CD4-positive, alpha-beta T cell treated with Interleukin-12 subunit alpha and Interleukin-12 subunit beta, for 1 hour (primary cell): ENCODE measurements at places on chromosomes 12 and 14.
A peak's percentile ranks its signal among the peaks of the same experiment; 100 is the strongest.

- DNase-seq: no peak
These were observed 20.6 kb upstream of the SPATA7 start for GRCh38 chr14:88364710-88365413.

DNA sequence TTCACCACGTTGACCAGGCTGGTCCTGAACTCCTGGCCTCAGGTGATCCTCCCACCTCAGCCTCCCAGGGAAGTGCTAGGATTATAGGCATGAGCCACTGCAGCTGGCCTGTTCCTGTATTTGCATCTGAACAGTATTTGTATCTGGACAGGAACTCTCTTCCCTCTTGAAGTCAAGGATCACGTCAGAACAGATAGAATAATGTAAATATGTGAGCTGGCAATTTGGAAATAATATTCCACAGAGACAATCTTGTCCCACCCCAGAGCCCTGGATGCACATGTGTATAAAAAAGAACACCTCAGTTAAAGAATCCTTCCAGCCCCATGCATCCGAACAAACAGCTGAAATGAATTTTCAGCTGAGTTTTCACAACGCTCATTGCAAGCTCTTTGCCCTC, 118.3 kb downstream of the VEZT start:
- no peak for DNase-seq

GRCh38 chr14:28831126-28831525, 64.5 kb downstream of the FOXG1 start:
- DNase-seq: no peak

DNA sequence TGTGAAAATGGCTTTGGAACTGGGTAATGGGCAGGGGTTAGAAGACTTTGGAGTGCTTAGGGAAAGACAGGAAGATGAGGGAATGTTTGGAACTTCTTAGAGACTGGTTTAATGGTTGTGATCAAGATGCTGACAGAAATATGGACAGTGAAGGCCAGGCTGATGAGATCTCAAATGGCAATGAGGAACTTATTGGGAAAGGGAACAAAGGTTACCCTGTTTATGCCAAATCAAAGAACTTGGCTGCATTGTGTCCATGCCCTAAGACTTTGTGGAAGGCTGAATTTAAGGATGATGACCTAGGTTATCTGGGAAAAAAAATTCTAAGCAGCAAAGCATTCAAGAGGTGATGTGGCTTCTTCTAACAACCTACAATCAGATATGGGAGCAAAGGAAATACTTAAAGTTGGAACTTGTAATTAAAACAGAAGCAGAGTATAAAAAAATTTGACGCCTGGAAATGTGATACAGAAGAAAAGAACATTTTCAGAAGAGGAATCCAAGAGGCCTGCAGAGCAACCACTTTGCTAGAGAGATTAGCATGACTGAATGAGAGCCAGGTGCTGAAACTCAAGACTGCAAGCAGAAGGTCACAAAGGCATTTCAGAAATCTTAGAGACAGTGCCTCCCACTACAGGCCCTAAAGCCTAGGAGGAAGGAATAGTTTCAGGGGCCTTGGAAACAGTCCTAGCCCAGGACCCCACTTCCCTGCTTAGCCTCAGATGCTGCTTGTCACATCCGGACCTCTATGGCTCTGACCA, 65.6 kb upstream of the FLRT2 start:
- no peak for DNase-seq

DNA sequence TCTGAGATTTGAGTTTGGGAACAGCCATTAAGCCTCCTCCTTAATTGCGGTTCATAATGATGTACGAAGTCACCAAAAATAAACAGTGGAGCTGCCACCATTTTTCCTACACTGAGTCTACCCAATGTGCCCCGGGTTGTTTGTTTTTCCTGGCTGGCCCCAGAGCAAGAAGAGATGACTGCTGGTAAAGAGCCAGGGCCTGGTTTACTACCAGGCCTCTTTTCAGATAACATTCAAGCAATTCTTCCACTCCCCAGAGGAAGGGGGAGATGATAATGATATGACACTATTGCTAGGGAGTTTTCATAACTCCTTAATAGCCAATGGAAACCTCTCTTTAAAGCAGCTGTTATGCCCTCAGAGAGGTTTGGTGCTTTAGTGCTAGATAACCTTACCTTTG, 42.3 kb downstream of the BRAP start:
- DNase-seq: no peak

DNA sequence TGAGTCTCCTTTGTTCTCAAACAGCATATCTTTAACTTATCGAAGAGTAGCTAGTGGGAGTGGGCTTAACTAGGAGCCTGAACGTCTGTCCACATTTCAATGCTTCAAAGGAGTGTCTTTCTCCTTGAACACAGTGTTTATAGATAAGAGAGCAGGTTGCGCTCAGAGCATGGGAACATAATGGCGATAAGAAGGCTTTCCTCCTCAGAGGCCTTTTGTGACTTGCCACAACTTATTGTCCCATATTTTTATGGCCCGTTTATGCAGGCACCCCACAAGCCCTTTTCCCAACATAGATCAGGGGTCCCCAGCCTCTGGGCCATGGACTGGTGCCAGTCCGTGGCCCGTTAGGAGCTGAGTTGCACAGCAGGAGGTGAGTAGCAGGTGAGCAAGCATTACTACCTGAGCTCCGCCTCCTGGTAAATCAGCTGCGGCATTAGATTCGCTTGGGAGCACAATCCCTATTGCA, 2.6 kb upstream of the DDX47 start:
- DNase-seq: no peak

GRCh38 chr14:21015312-21015711, 9.5 kb downstream of the NDRG2 start:
- DNase-seq: no peak

DNA sequence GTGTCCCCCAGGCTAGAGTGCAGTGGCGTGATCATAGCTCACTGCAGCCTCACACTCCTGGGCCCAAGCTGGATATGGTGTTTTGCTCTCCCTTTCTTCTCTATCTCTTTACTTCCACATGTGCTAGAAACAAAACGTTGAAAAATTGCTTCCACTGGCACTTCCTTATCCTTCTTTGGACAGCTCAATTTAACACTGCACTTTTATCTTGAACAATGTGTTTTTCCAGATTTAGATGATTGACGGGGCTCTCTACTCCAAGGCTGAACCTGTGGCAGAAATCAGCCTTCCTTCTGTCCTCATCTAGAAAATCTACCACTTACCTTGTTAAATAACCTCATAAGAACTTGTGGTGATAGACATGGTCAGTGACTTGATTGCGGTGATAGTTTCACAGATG, 165.1 kb downstream of the DAD1 start:
- DNase-seq: no peak

DNA sequence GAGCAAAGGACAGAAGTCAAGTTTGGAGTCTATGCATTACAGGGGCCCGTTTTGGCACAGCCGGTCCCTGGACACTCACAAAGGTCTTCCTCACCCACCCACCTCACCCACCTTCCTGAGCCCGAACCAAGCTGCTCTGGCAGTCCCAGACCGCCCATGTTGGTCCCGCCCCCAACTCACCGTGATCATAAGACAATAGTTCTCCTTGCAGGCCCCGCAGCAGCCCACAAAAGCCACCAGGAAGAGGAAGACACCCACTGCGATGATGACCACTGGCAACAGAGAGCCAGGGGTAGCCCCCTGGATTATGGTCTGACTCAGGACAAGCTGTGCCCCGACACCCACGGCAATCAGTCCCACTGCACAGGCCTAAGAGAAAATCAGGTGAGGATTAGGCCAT, 1.8 kb downstream of the CD63 start:
- DNase-seq: no peak

DNA sequence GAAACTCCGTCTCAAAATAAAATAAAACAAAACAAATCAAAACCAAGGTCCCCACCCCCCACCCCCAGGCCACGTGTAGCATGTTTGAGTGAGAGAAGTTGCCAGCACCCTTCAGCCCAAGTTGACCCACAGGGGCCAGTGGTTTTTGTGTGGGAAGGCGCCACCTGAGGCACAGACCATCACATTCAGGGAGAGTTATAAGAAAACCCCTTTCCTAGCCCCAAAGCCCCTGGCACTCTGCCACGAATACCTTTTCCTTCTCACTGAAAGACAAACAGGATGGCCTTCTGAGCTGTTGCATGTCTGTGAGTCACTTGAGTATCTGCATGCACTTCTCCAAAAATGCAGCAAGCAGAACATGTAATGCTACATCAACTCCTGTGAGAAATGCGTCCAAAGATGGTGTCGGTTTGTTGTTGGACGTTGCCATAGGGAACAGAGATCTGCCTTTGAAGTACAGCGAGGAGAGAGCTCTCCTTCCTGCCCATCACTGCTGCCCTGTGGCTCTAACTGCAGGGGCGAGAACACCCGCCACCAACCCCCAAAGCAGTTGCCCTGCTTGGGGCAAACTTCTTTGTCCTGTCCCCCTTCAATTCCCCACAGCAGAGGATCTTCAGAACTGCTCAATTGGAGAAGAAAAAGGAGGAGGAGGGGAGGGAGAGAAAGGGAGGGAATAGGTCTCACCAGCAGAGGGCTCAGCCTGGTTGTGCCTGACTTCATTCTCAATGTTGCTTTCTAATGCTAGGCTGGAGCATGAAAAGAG, 2.7 kb upstream of the TRAF3 start:
- DNase-seq: peak; percentile 77

- DNase-seq: no peak
These were observed 77.7 kb downstream of the NTS start for GRCh38 chr12:85951823-85952222.

GRCh38 chr14:21205678-21206581, 50.1 kb upstream of the OR5AU1 start:
- DNase-seq: no peak

GRCh38 chr14:73825551-73826188, 26.0 kb upstream of the PTGR2 start:
- DNase-seq: peak; percentile 81

DNA sequence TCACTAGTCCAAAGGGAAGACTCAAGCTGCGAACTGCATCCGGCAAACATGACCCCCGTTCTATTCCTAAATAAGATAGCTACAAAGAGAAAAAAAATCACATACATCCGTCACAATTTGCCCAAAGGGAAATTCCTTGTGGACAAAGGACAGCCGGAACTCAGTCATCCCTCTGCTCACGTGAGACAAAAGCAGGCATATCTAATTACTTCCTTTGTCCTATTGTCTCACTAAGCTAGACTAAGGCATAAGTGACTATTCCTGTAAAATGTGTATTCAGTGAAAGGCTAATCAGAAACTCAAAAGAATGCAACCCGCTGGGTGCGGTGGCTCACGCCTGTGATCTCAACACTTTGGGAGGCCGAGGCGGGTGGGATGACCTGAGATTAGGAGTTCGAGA, 27.2 kb upstream of the NINJ2 start:
- no peak for DNase-seq

DNA sequence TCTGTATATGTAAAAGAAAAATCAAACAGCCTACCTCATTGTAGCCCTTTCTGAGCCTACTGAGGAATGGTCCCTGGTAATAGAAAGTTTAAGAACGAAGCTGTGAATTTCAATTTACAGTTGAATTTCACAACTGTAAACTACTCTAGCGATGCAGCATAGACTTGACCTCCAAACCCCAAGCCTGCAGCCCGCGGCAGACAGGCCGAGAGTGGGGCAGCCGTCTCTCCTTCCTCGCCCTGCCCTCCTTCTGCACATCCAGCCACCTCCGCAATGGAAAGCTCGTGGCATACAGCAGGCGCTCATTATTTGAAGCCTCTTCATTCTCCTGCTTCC, 15.3 kb downstream of the RNASE2 start:
- DNase-seq: no peak

- no peak for DNase-seq
These were observed 36.7 kb upstream of the BEGAIN start for GRCh38 chr14:100623961-100624360.

DNA sequence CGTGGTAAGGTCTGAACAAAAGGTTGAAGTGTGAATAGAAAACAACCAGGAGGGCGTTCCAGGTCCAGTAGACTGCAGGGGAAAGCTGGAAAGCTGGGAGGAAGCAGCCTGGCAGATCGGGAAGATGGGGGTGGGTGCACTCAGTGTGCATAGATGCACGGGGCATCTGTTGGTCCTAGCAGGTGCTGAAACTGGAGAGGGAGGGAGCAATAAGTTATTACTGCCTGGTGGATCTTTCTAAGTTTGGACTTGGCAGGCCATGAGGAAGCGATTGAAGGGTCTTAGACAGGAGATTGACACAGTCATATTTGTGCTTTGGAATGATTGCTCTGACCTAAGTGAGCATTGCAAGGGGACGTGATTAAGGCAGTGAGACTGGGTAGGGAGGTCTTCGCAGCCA, 194.4 kb downstream of the EFCAB11 start:
- DNase-seq: no peak
